ENCODE measurements at places on chromosomes 7 and 10. TPM values are rescaled to one million over a fixed set of nuclear protein-coding genes. Genes with fewer than 3 reads are reported as not detected.

Gene ZMIZ2
- total RNA-seq = 31.6 TPM

Gene ADCYAP1R1
- total RNA-seq = not detected

Gene GATA3
- 4.9 TPM for total RNA-seq

Gene KEL
- not detected for total RNA-seq

Gene GPRIN2
- 27.8 TPM for total RNA-seq

Gene YKT6
- total RNA-seq = 122 TPM

Gene VAX1
- total RNA-seq = 1.3 TPM

Gene KCNH2
- total RNA-seq = 3.3 TPM

Gene MOGAT3
- total RNA-seq = not detected

Gene CCSER2
- total RNA-seq = 9.6 TPM

Gene NYAP1
- total RNA-seq = 5.8 TPM

Gene HSPA12A
- total RNA-seq = 9.3 TPM

Gene PNLIPRP3
- not detected for total RNA-seq

Gene ZNF239
- total RNA-seq = 2.2 TPM

Gene PILRB
- total RNA-seq = 26.5 TPM

Gene SEMA4G
- total RNA-seq = 8.4 TPM

Gene HECW1
- 17.2 TPM for total RNA-seq

Gene SFTPD
- 0.31 TPM for total RNA-seq

Gene ZNF365
- 1.0 TPM for total RNA-seq

Gene DMTF1
- 14.7 TPM for total RNA-seq

Gene ANLN
- total RNA-seq = 67.6 TPM

Gene RBP3
- total RNA-seq = not detected

Gene CNTNAP2
- 0.10 TPM for total RNA-seq

Gene PKD1L1
- total RNA-seq = 0.14 TPM

Gene LIPJ
- total RNA-seq = not detected

Gene BHLHA15
- 0.50 TPM for total RNA-seq

Gene ZNF488
- 11.7 TPM for total RNA-seq

Gene FAM171A1
- total RNA-seq = 27.0 TPM

Gene FXYD4
- not detected for total RNA-seq

Gene HMX3
- total RNA-seq = not detected

Gene BTBD16
- 0.46 TPM for total RNA-seq

Gene HMX2
- 0.10 TPM for total RNA-seq

Gene LEP
- not detected for total RNA-seq

Gene ATAD1
- 43.6 TPM for total RNA-seq

Gene FAM3C
- 36.5 TPM for total RNA-seq

Gene SLC26A3
- total RNA-seq = not detected

Gene CYP3A5
- 2.2 TPM for total RNA-seq

Gene PAPOLB
- not detected for total RNA-seq

Gene HHEX
- 11.7 TPM for total RNA-seq

Gene AVPI1
- 134 TPM for total RNA-seq

Gene PODXL
- total RNA-seq = 28.7 TPM

Gene HOXA7
- 5.2 TPM for total RNA-seq

Gene RET
- total RNA-seq = 0.36 TPM

Gene HECTD2
- 4.0 TPM for total RNA-seq

Gene BEND7
- 10.6 TPM for total RNA-seq

Gene PSMC2
- total RNA-seq = 164 TPM
